Stimulated activated CD8-positive, alpha-beta memory T cell treated with anti-CD3 and anti-CD28 coated beads, Interleukin-7, amount 100 ng/mL, for 1 hour (primary cell): ENCODE measurements at places on chromosomes 7 and 10.

DNA sequence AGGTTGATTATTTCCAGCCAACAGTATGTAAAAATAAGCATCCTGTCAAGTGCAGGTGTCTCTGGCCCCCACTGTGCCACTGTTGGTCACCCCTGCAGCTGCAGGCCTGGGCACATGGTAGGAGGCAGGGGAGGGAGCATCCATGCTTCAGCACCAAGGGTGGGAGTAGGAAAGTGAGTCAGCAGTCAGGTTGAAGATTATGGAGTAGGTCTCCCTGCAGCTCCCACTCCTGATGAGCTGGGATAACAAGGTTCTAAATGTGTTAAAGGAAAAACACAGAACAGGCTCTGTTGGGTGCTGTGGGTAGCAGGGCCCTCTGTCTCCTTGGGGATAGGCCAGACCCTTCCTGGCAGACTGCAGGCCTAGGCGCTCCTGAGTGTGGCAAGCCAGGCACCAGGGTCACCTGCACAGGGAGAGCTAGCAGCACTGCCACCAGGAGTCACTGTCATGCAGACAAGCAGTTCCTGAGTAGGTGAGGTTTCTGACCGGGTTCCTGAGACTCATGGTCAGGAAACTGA, 59.3 kb downstream of the NUDCD3 start:
- DNase-seq: no peak

- no peak for DNase-seq
Observed at GRCh38 chr7:36260481-36260880, 107.4 kb downstream of the EEPD1 start.

DNA sequence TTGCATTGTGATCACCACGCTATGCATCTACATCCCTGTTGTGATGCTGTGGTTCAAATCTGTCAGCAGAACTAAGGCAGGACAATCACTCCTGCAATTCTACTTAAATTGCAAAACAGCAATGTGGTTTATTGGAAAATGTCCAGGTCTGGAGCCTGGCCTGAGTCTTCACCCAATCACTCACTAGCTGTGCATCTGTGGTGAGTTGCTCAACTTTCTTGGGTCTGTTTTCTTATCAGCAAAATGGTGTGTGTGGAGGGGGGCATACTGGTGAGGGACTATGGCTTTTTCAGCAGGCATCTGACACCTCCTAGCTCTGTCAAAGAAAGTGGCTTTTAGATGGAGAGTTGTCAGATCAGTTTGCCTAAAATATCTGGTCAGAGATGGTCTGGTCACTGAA, 108.3 kb upstream of the FEZF1 start:
- DNase-seq: no peak

- DNase-seq: no peak
Observed at GRCh38 chr7:129643550-129644170, 32.1 kb downstream of the NRF1 start.

DNA sequence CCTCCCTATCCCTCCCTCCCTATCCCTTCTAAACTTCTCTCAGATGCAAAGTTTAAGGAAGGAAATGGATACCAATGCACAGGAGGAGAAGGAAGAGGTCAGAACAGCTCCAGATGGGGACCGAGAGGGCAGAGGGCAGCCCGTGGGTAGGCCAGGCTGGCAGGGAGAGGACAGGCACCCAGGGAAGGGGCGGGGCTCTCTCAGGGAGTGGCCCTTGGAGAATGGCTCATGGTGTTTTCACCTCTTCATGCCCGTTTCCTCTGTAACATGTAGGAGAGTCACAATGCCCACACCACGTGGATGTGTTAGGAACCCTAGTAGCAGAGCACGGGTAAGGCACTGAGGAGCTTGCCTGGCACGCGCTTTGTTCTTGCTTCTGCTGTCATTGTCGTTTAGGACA, 264.5 kb downstream of the CELF2 start:
- no peak for DNase-seq

DNA sequence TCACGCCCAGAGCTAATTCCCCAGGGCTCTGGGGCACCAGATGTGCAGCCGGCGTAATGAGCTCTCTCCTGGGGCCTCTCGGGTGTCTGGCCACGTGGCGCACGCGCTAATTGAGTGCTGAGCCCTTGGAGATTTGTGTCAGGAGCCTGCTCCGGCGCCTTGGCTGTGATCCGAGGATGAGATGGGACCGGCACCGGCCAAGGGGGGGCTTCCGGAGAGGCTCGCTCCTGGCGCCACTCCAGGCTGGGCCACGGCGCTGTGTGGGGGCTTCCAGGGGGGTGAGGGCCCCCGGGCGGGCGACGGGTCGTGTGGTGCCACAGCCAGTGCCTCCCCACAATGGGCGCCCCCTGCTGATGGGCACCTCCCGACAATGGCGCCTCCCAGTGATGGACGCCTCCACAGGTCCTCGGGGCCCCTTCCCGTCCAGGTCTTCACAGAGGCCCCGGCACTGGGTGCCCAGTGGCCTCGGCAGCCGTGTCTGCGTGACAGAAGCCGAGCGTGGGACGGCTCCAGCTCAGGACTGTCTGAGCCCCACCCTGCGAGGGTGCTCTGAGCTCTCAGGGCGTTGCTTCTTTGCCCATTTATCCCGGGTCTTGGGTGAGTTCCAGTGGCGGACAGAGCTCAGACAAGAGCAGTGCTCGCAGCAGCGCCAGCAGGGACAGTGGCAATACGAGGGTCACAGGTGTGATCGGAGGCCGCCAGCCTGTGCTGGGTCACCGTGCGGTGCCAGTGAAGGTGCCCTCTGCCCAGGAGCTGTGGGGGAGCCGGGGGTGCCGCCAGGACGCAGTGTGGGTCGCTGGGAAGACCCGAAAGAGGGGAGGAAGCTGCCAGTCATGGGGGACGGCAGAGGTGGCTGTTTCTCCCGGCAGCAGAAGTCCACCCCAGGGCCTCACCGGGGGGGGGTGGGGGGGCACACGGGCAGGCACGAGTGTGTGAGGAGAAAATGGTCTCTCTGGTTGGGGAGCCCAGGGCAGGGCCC, 8.2 kb upstream of the NKX6-2 start:
- no peak for DNase-seq

DNA sequence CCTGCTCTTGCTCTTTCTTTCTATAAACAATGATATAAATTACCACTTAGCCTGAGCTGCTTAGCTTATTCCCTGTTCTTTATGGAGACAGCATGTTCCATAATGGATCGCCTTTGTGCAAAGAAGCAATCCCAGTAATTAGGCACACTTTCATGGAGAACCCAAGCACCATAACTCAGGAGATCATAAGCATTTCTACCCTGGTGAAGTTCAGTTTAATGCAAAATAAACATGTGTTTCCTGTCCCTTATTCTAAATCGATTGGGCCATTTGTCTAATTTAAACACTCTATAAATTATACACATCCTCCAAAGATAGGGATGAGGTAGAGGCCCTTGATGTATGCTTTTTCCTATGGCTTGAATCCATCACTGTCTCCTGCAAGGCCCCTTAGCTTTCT, 75.8 kb upstream of the TMEM72 start:
- DNase-seq: no peak

DNA sequence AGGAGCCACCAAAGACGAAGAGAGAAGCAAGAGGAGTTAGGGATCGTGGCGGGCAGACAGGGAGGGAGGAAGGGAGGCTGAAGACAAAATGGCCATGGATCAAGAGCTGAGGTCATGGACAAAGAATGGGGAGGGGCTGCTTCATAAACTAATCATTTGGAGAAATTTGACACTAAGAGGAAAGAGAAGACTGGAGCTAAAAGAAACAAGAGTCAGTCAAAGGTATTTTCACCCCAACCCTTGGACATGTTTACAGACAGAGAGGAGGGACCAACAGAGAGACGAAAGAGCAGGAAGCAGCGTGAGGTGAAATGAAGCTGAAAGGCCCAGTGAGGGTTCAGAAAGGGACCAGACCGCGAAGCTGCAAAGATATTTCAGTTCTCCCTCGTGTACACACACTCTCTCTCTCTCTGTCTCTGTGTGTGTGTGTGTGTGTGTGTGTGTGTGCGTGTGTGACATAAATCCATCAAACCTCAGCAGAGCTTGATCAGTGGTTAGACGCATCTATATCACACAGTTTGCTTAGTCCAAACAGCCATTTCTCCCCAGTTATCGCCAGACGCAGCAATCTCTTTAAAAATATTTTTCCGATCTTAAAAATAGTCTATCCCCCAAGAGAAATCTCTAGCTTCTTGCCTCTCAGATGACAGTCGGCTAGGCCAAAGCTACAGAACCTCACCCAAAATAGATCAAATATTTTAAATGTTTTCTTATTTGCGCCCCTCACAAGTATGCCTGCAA, 12.5 kb upstream of the CALD1 start:
- no peak for DNase-seq

- DNase-seq: no peak
Observed at GRCh38 chr10:60032723-60033122, 126.4 kb upstream of the CCDC6 start.

- DNase-seq: no peak
Observed at GRCh38 chr7:148242294-148242821, 348.2 kb upstream of the C7orf33 start.

GRCh38 chr10:91006001-91006751, 85.3 kb upstream of the ANKRD1 start:
- peak; percentile 53 for DNase-seq

DNA sequence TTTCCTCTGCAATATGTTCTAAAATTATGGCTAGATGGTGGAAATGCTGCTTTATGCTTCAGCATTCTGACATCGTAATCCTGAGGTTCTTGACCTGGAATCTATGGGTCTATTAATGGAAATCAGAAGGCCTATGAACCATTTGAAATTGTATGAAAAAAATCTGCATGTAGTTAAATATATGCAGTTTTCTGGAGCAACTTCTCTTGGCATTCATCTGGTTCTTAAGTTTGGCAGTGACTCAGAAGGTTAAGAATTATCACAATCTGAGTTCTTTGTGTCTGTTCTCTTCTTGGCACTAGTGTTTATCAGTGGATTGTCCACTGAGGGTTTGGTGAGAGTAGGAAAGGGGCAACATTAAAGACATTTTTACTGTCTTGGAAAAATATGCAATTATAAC, 71.1 kb upstream of the FZD1 start:
- DNase-seq: no peak

DNA sequence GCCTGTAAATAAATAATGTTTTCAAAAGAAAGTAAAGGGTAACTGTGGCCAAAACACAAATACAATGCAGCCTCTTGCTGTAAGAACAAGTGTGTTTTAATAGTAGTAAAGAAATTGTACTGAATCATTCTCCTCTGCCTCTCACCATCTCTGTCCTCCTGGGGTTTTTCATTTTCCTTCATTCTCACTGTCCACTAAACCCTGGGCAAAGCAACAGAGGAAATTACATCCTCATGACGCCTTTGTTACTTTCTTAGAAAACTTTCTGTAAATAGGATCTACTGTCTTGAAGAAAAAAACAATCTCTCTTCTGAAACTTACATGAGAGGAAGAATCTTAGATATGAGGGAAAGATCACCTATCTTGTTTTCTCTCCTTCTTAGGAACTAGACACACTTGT, 54.6 kb downstream of the ASB4 start:
- DNase-seq: no peak

DNA sequence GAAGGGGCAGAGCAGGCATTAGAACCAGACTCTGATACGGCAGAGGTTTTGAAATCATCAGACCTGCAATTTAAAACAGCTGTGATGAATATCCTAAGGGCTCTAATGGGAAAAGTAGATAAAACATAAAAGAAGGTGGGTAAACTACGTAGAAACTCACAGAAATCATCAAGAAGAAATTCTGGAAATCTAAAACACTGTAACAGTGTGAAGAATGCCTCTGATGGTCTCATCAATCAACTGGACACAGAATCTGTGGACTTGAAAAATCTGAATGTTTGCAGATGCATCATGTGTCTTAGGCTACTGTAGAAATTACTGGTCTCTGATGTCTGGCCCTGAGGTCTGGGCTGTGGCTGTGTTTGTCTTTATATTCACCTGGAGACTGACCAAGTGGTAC, 173.0 kb upstream of the NPS start:
- DNase-seq: no peak

DNA sequence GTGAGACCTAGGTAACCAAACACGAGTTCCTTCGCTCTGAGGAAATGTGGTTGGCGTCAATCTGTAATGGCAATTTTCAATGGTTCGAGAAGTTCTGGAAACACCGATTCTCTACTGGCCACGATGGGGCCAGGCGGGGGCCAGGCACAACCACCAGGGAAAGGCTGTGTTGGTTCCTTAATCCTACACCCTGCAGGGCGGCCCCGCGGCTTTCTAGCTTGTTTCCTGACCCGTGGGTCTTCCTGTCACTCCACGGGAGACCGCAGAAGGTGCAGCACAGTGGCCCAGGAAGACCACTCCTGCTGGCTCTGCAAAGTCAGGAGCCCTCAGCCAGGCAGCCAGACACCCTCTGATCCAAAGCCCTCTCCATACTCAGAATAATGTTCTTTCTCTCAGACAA, 113.4 kb downstream of the FGFR2 start:
- DNase-seq: no peak
